ENCODE measurements at places on chromosomes 5 and 9.

DNA sequence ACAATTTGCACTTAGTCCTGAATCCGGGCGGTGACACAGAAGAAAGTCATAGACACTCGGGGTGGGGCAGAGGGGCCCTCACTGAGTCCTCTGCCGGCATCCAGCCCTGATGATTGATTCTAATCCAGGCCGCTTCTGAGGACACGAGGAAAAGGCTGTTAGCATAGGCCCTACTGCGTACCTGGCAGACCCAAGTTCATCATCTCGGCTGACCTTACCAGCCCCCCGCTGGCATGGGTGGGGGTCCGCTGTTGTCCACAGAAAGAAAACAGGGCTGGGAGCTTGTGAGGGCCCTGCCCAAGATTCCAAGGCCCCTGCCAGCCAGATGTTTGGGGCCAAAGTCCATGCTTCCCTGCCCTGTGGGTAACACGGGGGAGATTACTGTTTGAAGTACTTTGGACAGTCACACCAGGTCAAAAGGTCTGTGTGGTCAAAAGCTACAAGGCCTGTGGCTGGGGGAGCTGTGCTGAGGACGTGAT, 24.5 kb downstream of the ERGIC1 start:
- peak; percentile 38 for DNase-seq

DNA sequence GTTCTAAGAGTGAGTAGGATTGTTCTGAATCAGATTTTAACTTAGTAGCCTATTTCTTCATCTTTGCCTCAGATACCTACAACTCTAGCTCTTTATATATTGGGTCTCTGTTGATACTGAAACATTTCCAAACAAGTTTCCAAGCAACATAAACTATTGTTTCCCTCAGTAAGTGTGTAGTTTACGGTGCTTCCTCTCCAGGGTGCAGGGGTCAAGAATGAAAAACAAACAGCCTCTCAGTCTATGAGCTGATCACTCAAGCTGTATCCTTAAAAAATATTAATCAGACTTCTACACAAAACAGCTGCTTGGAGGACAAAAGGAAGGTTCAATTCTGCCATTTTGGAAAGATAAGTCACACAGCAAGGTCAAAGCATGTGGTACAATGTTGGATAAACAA, 75.0 kb downstream of the ADAMTS12 start:
- DNase-seq = peak; percentile 54

- DNase-seq = no peak
Observed at GRCh38 chr9:137198051-137198901, 2.3 kb downstream of the TPRN start.

GRCh38 chr5:17497446-17497845, 585 bp upstream of the TAF11L2 start:
- DNase-seq = no peak

DNA sequence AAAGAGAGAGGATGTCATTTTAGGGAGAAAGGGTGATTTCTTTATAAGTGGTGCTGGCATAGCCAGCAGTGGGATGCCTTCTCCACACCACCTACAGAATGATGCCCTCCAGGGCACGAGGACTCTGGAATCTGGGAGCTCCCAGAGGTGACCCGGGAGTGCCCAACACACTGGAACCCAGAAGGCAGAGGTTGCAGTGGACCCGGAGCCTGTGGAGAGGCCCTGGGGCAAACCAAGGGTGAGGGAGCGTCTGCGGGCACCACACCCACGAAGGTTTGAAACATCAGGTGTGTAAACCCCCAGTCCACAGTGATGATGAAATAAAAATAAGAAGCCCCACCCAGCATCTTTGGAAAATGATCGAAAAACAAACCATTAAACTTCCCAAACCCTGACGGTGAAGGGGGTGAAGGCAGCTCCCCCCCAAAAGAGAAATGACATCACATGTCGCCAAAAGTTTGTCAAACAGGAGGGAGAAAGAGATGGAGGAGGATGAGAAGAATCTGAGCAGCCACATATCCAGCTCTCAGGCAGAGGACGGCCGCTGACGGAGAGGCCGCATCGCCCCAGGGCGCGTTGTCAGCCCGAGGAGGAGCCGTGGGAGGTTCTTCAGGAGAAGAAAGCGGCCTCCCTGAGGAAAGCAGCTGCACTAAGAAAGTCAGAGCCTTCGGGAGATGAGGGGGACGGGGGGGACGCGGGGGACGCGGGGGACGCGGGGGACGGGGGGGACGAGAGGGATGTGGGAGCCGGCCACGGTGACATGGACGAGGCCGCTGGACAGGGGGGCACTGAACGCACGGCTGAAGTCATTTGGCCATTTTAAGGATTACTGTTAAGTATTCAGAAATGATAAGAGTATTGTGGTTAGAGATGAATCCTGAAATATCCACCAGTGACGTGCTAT, 43.1 kb upstream of the NSMF start:
- no peak for DNase-seq

- DNase-seq = no peak
Observed at GRCh38 chr5:177448244-177448950, 1.8 kb downstream of the PRR7 start.

DNA sequence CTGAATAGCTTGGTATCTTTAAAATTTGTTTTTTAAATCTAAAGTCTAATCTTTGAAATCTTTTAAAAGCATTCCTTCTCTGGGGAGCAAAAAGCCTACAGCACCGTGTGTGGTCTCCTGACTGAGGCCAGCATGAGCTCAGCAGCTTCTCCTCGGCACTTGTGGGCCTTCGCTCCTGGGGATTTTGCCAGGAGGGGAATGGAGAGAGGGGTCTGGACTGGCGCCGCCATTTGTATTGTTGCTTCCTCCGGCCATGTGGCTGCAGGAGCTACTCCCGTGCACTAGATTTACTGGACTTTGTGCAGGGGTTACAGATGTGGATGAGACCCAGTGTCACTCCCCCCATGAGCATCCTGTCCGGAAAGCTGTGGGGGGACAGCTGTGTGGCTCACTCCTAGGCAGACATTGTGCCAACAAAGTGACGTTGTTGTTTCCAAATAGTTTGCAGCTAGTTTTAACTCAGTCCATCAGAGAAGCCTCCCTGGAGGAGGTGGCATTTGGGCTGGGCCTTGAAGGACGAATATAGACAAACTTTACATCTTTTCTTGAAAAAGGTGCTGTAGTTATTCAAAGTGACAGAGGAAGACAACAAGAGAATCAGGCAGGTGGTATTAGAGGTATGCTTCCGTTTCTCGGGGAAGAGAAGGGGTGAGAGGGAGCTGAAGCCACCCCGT, 6.6 kb downstream of the OLFM1 start:
- no peak for DNase-seq

- DNase-seq = no peak
Observed at GRCh38 chr5:17005107-17005828, 69.2 kb upstream of the MYO10 start.

DNA sequence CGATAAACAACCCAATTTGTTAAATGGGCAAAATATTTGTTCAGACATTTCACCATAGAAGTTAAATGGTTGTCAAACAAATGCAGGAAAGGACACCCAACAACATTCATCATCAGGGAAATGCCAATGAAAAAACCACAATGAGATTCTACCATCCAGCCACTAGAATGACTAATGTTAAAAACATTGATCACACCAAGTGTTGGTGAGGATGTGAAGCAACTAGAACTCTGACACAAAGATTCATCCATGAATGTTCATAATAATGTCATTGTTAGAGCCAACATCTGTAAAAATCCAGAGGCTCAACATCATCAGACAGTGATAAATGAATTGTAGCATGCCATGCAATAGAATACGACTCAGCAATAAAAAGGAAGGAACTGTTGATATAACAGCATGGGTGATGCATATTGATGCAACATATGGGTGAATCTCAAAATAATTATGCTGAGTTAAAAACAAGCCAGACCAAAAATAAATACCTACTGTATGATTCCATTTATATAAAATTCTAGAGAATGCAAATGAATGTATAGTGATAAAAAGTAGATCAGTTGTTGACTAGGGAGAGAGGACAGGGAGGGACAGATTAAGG, 55.9 kb upstream of the UNC5A start:
- peak; percentile 26 for DNase-seq

- no peak for DNase-seq
Observed at GRCh38 chr9:109997682-109998081, 210.3 kb downstream of the C9orf152 start.

GRCh38 chr5:130277522-130277921, 373.3 kb downstream of the CHSY3 start:
- no peak for DNase-seq

DNA sequence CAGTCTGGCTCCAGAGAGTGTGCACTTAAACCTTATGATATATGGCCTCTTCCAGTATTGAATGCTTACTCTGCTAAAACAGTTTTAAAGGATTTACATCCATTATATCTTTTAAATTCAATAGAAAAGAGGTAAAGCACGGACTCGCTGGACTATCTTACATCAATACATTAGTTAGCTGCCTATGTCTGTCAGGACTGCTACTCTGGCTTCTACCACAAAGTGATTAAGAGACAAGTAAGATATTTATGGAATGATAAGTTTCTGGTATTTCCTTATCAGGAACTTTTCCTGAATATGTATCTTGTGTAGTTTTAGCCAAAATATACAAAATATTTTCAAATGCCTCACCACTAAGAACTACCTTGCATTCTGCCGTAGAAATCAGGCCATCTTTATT, 295.1 kb downstream of the ISL1 start:
- no peak for DNase-seq

DNA sequence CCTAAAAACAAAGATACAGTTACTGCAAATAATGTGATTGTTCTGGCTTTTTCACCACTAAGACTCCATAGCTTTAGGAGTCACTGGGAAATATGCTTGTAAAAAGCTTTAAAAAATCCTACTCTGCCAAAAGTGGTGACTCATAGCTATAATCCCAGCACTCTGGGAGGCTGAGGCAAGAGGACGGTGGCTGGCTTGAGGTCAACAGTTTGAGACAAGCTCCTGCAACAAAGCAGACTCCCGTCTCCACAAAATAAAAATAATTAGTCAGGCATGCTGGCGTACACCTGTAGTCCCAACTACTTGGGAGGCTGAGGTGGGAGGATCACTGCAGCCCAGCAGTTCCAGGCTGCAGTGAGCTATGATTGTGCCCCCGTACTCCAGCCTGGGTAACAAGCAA, 406.4 kb downstream of the HTR1A start:
- peak; percentile 0 for DNase-seq

- DNase-seq = no peak
Observed at GRCh38 chr5:156258934-156259333, 68.0 kb upstream of the SGCD start.

DNA sequence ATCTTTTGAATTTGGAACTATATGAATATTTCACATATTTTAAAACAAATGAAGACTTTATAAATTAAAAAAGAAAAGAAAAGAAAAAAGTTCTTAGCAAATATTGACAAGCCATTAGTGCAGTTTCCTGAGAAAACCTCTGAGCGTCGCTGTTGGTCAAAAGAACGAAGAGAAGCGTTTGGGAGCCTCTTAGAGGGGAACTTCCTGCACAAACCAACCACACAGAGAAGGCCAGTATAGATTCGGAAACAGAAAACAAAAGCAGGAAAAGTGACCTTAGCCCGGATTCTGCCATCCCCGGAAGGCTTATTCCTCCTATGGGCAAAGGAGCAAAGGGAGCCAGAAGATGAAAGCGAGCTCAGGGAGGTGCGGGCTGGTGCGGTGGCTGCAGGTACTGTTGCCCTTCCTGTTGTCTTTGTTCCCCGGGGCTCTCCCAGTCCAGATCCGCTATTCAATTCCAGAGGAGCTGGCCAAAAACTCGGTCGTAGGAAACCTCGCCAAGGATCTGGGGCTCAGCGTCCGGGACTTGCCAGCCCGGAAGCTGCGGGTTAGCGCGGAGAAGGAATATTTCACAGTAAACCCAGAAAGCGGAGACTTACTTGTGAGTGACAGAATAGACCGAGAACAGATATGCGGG, at the start of gene PCDHGB2:
Gene PCDHGB2 (plus strand): TSS at position 205 of the 637 bp plus-strand sequence. CDS start 142 bp downstream, at position 347.
- peak; percentile 68 for DNase-seq

- DNase-seq = peak; percentile 32
Observed at GRCh38 chr5:80960531-80961375, 590 bp downstream of the RASGRF2 start.

DNA sequence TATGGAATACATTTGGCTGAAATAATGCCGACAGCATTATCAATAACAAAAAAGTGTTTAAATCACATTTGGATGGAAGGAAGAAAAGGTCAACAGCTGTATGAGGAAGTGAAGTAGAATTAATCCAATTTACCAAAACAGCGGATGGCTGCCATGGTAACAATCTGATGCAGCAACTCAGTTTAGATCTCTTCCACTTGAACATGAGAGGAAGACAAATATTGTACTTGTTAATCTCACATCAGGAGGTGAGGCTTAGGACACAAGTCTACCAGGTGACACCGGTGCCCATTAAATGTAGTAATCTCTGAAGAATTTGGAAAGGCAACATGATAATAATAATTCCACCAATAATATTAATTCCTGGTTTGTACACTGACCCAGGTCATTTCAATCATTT, 2.4 kb downstream of the RASEF start:
- no peak for DNase-seq
